ENCODE measurements at places on chromosomes 4 and X. TPM values are rescaled to one million over a fixed set of nuclear protein-coding genes. Genes with fewer than 3 reads are reported as not detected.

Gene PABPC1L2B
- not detected for total RNA-seq

Gene ZCCHC12
- total RNA-seq = 0.19 TPM

Gene AMBN
- total RNA-seq = not detected

Gene SMIM10L2A
- total RNA-seq = 0.14 TPM

Gene TFE3
- 46.9 TPM for total RNA-seq

Gene TMEM128
- 12.2 TPM for total RNA-seq

Gene MSX1
- 11.8 TPM for total RNA-seq

Gene SULT1B1
- 0.05 TPM for total RNA-seq

Gene DACH2
- not detected for total RNA-seq

Gene PTTG2
- not detected for total RNA-seq

Gene PCDH18
- total RNA-seq = not detected

Gene FSTL5
- 0.05 TPM for total RNA-seq

Gene CSAG2
- not detected for total RNA-seq

Gene ABRAXAS1
- 4.7 TPM for total RNA-seq

Gene PRSS12
- 0.24 TPM for total RNA-seq

Gene ZNF630
- 0.21 TPM for total RNA-seq

Gene KCND1
- total RNA-seq = 1.4 TPM

Gene GAGE12G
- not detected for total RNA-seq

Gene MGAT4D
- total RNA-seq = not detected

Gene DLG3
- 2.9 TPM for total RNA-seq

Gene TMPRSS11B
- total RNA-seq = not detected
